Tibial artery (tissue), 4 donors: ENCODE measurements at places on chromosomes 12 and 14.
A peak's percentile ranks its signal among the peaks of the same experiment; 100 is the strongest.

DNA sequence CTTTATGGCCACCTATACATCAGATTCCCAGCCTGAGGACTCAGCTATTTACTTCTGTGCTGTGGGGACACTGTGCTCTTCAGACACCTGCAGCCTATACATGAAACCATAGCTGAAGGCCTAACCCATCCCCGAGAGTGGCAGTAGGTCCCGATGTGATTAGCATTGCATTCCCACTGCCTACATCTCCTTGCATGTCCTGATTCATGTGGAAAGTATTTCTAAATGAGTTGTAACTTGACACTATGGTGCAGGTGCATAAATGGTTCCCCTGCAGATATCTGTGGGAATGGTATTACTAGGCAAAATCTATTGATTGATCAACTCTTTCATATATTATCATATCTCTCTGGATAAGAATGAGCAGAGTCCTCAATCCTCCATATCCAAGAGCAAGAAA, 433.5 kb downstream of the DAD1 start:
- no peaks in the 10 kb centered on the region for H3K4me1 ChIP-seq
- H3K27me3 ChIP-seq = no peaks in the 10 kb centered on the region
- DNase-seq = no peak
- no peak overlapping the region for H3K4me3 ChIP-seq
- H3K36me3 ChIP-seq = no peaks in the 10 kb centered on the region

DNA sequence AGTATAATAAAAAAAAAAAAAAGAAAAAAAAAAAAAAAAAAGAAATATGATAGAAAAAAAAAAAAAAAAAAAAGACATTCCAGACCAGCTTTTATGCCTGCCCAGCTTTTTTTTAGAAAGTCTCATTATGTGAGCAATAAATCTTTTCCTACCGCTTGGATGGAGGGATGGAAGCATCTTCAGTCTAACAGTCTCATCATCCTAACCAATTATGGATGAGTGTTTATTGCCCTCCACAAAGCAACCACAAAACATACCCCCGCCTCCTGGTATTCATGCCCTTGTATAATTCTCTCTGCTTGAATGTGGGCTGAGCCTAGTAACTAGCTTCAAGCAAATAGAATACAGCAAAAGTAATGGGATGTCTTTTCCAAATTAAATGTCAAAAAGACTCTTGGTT, 33.7 kb upstream of the ADAMTS20 start:
- H3K27me3 ChIP-seq = no peaks in the 10 kb centered on the region
- H3K4me3 ChIP-seq = no peak overlapping the region
- no peaks in the 10 kb centered on the region for H3K36me3 ChIP-seq
- H3K4me1 ChIP-seq = no peaks in the 10 kb centered on the region
- H3K27ac ChIP-seq = no peak overlapping the region

- no peak overlapping the region for H3K4me3 ChIP-seq
- no peaks in the 10 kb centered on the region for H3K36me3 ChIP-seq
These were observed 425.0 kb downstream of the SNAPC1 start for GRCh38 chr14:62187265-62187664.

DNA sequence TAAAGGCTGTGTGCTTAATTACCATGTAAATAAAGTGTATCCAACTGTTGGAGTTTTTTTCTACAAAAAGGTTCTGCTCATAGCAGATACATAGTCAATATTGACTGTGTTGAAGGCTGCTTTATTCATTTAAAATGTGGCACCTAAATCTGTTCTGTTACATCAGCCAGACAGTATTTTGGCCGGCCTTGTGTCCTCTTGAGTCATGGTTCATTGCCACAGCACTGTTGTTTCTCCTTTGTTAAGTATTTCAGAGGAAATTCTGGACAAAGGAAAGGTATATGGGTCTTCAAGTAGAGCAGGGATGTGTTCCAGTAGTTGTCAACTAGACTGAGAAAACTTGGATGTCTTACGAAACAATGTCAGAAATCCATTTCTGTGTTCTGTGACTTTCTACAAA, 95.5 kb downstream of the SLC38A6 start:
- H3K27me3 ChIP-seq = no peaks in the 10 kb centered on the region
- no peak for DNase-seq
- no peaks in the 10 kb centered on the region for H3K4me1 ChIP-seq
- H3K36me3 ChIP-seq = no peaks in the 10 kb centered on the region

DNA sequence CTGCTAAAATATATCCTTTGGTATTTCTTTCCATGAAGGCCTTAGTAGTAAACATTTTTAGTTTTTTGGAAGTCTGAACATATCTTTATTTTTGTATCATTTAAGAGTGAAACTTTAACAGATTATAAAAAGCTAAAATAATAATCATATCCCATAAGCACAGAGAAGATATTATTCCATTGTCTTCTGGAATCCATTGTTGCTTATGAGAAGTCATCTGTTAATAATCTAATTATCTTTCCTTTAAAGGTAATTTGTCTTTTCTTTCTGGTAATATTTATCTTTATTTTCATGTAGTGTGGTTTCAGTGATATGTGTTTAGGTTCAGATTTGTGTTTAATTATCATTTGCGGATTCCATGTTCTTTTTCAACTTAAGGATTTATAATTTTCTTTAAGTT, 261.7 kb downstream of the MSRB3 start:
- no peak overlapping the region for H3K4me3 ChIP-seq
- no peak for DNase-seq
- no peak overlapping the region for H3K27ac ChIP-seq

DNA sequence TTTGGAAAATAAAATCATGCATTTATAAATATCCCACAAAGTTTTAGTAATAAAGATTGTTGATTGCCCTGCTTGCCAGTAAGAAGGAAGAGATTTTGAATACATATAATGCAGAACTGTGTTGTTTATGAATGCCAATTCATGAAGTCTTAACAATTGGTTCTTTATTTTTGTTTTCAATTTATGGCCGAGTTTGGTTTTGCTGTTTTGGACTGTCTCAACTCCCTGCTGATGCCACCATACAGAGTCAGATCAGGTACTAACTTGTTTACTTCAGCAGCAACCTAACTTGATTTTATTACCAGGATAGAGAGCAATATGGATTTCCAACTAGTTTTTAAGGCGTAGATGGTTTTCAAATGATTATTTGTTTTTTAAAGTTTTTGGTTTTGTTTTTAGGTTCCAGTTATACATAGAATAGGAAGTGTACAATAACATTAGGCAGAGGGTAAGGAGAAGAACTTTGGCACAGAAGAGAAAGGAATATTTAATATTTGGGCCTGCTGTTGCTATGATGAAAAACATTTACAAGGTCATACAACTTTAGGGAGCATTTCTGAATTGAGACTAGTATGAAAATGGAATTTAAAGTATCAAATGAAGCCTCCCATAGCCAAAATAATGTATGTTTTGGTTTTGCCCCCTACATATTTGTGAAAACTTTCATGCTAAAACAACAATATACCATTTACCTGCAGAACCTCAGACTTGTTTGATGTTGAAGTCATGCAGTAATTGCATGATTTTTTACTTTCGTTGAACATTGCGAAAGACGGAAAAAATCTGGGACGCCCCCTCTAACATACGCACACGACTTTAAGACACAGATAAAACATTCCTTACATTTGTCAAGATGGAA, 904 bp upstream of the FAM177A1 start:
- no peak for DNase-seq
- H3K4me1 ChIP-seq = no peaks in the 10 kb centered on the region
- peak overlapping the region; percentile 97 for H3K27ac ChIP-seq
- H3K4me3 ChIP-seq = peak overlapping the region; percentile 82

DNA sequence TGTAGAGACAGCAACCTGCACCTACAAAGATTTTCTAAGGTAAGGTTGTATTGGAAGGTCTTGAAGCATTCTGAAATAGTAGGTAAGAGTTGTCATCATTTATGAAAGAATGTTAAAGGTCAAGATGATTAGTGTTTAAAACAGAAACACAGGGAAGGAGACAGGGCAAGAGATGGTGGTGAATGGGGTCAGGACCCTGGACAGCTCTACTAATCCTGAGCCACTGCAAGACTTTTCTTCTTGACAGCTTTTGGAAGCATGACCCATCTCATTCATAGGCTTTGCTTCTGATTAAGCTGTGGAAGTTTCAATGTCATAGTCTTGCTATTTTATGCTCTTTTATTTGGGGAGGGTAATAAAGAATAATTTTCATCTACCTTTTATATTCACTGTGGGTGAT, 75.5 kb upstream of the CAND1 start:
- no peaks in the 10 kb centered on the region for H3K4me1 ChIP-seq
- H3K36me3 ChIP-seq = no peaks in the 10 kb centered on the region
- no peak for DNase-seq

GRCh38 chr14:100748944-100749343, 22.3 kb downstream of the DLK1 start:
- H3K36me3 ChIP-seq = no peaks in the 10 kb centered on the region
- DNase-seq = no peak
- peaks cover 4% of the 10 kb centered on the region for H3K27me3 ChIP-seq
- H3K4me1 ChIP-seq = no peaks in the 10 kb centered on the region

DNA sequence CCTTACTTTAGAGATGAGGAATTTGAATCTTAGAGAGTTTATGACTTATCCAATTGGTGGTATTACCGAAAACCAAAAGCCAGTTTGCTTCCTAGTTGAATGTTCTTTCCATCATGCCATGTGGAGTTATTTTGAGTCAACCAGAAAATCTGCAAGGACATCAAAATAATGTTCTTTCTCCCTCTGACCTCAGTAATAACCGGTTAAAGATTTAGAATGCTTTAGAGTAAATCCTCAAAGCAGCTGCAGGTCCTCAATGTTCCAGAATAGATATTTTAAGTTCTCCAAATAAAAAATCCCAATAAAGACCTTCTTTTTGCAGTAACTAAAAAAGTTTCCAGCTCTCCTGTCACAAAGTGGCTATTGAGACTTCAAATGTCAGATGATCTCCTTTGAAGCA, 396.6 kb downstream of the ADAMTS20 start:
- no peak for DNase-seq
- no peaks in the 10 kb centered on the region for H3K4me1 ChIP-seq
- no peaks in the 10 kb centered on the region for H3K27me3 ChIP-seq
- no peak overlapping the region for H3K27ac ChIP-seq
- no peaks in the 10 kb centered on the region for H3K36me3 ChIP-seq

DNA sequence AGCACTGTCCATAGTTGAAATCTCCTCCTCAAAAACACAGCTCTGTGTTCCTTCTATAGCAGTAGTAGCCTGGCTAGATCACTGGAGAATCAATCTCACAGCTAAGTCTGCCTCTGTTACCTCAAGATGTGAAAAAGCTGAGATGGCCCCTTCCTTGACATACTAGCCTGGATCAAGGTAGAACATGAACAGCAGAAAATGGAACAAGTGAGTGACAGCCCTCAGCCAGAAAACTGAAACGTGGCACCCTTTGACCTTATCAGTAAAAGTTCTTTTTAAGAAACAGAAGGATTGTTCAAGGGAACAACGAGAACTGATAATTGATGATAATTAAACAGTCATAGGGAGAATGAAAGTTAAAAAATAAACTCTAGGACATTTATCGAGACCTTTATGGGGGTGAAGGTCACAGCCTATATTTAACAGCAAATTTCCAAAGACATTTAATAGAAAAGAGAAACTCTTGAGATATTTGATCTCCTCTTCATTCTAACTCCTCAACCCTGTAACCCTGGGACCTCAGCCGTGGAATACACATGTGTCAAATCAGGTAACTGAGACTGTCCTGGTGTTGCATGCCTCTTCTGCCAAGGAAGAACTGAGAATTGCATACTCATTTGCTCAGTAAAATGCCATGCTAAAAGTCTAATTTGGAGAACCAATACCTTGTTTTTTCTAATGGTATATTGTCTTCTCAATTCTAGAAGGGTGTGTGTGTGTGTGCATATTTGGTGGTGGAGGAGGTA, 258.0 kb upstream of the ATP2B1 start:
- DNase-seq = no peak
- no peaks in the 10 kb centered on the region for H3K27me3 ChIP-seq
- H3K4me1 ChIP-seq = no peaks in the 10 kb centered on the region
- no peak overlapping the region for H3K4me3 ChIP-seq

DNA sequence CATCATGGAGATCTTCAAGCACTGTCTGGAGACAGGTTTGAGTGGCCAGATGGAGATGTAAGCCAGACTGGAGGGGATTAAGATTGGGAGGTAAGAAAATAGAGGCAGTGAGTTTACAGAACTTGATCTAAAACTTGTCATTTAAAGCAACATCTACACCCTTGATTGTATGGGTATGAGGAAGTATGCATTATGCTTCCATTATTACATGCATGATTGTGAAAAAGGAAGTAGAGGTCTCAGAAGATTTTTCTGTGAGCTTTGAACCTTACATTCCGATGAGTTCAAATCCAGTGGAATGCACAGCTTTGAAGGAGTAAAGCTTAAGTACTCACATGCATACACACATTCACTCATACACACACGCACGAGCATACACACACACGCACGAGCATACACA, 550.8 kb downstream of the MED13L start:
- peaks cover 13% of the 10 kb centered on the region for H3K27me3 ChIP-seq
- H3K4me1 ChIP-seq = no peaks in the 10 kb centered on the region
- no peak overlapping the region for H3K27ac ChIP-seq
- H3K36me3 ChIP-seq = no peaks in the 10 kb centered on the region
- no peak for DNase-seq

DNA sequence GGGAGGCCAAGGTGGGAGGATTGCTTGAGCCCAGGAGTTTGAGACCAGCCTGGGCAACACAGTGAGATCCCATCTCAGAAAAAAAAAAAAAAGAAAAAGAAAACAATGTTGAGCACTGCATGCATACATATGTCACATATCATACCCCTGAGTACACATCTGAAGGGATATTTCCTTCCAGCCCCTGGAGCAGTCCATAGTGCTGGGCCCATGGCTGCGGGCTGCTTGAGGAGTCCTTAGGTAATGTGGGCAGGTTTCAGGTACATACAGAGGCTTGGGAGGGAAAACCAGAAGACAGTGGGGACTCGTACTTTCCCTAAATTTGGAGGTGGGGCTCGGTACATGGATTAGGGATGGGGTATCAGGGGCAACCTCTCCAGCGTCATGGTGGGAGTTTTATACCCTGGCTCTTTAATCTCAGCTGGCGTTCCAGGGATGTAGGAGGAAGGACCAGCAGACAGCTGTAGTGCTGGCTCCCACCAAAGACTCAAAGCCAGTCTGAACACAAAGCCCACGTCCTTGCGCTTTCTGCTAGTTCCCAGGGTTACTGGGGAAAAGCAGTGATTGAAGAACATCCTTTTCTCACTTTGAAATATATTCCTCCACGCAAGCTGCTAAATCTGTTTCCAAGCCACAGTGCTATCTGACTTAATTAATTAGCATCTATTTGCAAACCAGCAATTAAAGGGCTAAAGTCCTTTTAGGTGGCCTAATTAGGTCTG, 5.2 kb downstream of the OTUB2 start:
- no peaks in the 10 kb centered on the region for H3K36me3 ChIP-seq
- H3K27ac ChIP-seq = no peak overlapping the region
- no peak overlapping the region for H3K4me3 ChIP-seq
- H3K27me3 ChIP-seq = no peaks in the 10 kb centered on the region
- H3K4me1 ChIP-seq = peaks cover 9% of the 10 kb centered on the region
- DNase-seq = no peak

- no peaks in the 10 kb centered on the region for H3K27me3 ChIP-seq
- H3K27ac ChIP-seq = no peak overlapping the region
- DNase-seq = no peak
- no peak overlapping the region for H3K4me3 ChIP-seq
- no peaks in the 10 kb centered on the region for H3K4me1 ChIP-seq
These were observed 102.8 kb upstream of the TMCC3 start for GRCh38 chr12:94753036-94753679.
